ENCODE measurements at places on chromosomes 4 and X.

DNA sequence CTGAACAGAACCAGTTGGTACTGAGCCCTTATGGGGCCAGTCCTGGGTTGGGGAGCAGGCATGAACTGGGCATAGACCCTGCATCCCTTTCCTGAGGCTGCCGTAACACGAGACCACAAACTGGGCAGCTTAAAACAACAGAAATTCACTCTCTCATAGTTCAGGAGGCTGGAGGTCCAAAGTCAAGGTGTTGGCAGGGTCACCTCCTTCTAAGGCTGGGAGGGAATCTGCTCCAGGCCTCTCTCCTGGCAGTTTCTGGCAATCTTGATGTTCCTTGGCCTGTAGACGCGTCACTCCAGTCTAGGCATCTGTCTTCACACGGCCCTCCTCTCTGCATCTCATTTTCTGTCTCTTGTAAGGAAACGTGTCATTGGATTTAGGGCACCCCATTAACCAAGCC lies 19.8 kb upstream of the SORCS2 start:
- DNase-seq = no peak

- peak; percentile 50 for DNase-seq
Observed at GRCh38 chr4:4859325-4859798, at the start of gene MSX1. TSS of gene MSX1 (plus strand) at chr4:4859665. CDS start at chr4:4859900, 235 bp downstream.

GRCh38 chr4:61933527-61933926 lies 733.4 kb downstream of the ADGRL3 start:
- DNase-seq = no peak

DNA sequence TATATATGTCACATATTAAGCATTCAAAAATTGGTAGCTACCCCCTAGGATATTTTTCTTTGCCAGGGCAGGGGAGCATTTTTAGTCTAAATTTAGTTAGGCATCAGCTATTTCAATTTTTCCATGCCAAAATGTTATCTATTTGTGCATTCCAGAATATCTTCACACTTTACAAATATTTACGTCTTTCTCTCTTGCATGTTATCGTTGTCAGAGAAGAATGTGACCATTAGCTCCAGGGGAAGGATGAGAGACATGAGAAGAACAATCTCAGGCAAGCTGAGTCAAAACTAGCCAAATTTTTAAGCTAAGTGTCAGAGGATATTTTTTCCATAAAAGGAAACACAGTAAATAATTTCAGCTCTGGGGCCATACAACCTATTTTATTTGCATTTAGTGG lies 885.0 kb upstream of the EPHA5 start:
- DNase-seq = no peak

- DNase-seq = no peak
Observed at GRCh38 chr4:71691416-71692073, 92.3 kb downstream of the GC start.

DNA sequence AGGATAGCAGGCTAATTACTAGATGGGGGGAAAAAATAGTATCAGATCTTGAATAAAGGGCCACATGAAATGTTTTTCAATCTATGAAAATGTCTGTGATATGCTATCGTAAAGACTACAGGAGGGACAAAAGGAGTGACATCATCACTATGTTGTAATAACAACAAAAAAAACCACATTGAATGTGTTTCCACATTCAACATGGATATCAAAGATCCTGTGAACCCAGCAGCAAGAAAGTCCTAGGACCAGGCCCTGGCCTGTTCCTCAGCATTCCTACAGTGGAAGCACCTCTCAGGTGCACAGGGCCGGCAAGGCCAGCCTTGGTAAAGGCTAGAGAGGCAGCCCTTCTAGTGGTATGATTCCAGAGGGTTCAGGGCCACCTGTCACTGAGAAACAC lies 118.3 kb downstream of the RELL1 start:
- DNase-seq = no peak

- DNase-seq = no peak
Observed at GRCh38 chrX:81202456-81202819, 536 bp downstream of the SH3BGRL start.

GRCh38 chrX:39650768-39651347 lies 446.9 kb downstream of the BCOR start:
- no peak for DNase-seq

DNA sequence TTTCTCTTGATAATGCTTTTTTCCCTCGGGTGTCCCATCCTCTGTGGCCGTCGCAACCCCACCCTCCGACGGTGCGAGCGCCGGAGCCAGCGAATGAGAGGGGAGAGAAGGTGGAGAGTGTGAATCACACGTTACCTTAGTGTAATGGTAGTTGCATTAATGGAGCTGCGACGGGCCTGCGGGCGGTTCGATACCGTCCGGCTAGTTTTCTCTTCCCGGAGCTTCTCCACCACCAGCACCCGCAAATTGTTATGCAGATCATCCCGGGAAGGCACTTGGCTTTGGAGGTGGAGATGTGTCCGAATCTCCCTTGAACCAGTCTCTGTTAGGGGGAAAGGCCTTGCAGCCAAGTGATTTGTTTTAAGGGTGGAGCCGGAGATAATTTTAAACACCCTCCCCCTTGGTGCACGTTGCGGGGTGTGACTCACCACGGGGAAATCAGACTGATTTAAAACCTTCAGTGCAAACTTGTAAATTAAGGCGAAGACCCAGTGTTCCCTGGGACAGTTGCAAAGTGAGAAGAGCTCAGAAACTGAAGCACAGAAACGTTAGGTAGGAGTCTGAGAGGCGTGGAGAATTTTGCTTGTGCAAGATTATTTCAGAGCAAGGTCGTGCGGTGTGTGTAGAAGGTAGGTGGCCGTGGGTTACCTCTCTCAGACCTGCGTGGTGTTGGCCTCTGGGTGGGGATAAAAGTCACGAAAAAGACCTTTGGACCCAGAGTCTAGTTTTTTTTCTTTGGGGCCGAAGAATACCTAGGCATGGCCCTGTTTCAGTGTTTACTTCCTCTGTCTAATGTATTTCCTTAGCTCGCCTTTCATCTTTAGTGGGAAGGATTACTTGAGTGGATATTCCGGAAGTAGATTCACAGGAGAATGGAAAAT lies 1.3 kb downstream of the AFF1 start:
- peak; percentile 79 for DNase-seq

DNA sequence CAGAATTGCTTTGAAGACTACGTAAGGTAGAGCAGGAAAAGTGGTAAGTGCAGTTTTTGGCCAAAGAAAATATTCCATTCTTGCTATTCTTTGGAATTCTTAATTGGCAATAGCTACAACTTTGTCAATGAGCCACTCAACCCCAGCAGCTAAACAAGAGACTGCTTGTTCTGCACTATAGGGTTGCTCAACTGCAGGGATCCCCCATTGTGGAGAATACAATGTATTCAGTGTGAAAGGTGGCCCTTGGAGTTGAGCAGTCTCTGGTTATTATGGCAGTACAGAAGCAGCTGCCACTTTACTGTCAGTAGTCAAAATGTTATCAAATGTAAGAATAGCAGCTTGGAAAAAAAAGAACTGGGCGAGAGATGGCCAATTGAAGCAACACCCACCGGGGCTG lies 808.7 kb downstream of the CENPC start:
- no peak for DNase-seq

- no peak for DNase-seq
Observed at GRCh38 chrX:21799767-21800166, 39.6 kb upstream of the MBTPS2 start.

GRCh38 chr4:76568262-76568661 lies 133.2 kb downstream of the SHROOM3 start:
- no peak for DNase-seq

DNA sequence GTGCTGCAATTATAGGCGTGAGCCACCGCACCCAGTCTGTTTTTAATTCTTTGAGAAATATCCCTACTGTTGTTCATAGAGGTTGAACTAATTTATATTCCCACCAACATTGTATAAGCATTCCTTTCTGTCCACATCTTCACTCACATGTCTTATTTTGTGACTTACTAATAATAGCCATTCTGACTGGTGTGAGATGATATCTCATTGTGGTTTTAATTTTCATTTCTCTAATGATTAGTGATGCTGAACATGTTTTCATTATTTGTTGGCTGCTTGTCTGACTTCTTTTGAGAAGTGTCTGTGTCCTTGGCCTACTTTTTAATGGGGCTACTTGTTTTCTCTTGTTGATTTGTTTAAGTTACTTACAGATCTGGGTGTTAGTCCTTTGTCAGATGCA lies 310.9 kb upstream of the MAOA start:
- DNase-seq = no peak

- DNase-seq = no peak
Observed at GRCh38 chrX:123504630-123505270, 228.1 kb downstream of the THOC2 start.

GRCh38 chr4:8437281-8437680 lies 3.2 kb downstream of the ACOX3 start:
- no peak for DNase-seq

GRCh38 chr4:161248880-161249279 lies 914.9 kb downstream of the FSTL5 start:
- no peak for DNase-seq

DNA sequence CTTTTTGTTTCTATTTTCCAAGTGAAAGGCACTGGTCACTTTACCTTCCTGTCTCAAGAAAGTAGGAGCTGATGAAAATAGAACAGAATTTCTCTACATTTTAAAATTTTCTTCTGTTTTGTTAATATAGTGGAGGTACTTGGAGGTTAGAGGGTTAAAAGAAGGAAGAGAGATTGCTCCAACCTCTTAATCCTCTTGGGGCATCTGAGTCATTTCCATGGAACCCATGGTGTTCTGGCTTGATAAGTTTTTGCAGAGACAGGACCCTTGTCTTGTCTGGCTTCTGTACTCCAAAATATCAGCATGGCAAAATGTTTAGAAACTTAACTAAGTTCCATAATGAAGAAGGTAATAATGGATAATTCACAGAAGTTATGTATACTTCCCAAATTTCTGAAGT lies 727.2 kb downstream of the C4orf33 start:
- no peak for DNase-seq

DNA sequence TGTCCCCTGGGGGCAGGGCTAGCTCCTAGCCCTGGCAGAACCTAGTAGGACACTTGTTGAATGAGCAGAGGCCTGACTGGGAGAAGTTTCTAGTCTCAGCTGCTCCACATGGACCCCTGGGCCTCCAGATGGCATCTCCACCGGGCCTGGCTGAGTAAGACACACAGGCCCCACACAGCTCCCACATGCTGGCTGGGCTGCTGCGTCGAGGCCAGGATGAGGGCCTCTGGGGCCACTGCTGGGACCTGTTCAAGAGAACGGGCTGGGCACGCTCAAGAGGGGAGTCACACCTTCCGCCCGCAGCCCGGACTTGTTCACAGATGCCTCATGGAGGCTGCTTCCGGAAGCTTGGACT lies 4.2 kb upstream of the HGFAC start:
- DNase-seq = no peak

- DNase-seq = no peak
Observed at GRCh38 chr4:79287076-79287475, 38.8 kb downstream of the NAA11 start.

GRCh38 chrX:103536071-103536470 lies 16.8 kb upstream of the RAB40A start:
- no peak for DNase-seq

DNA sequence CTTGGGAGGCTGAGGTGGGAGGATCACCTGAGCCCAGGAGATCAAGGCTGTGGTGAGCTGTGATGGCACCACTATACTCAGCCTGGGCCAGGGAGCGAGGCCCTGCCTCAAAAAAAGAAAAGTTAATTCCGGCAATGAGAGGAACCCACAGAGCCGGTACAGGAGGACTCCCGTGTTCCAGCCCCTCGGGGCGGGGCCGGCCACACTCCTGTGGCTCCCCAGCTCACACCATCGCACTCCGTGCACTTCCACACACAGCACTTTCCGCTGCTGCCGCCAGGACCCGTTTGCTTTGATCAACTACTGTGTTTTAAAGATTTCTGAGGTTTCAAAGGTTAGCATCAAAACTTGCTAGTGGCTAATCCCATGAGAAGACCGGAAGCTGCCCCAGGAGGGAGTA lies 171.7 kb downstream of the AFAP1 start:
- DNase-seq = no peak

- no peak for DNase-seq
Observed at GRCh38 chrX:6708041-6708440, 173.1 kb upstream of the VCX3A start.

GRCh38 chr4:18319431-18319830 lies 297.9 kb upstream of the LCORL start:
- no peak for DNase-seq

DNA sequence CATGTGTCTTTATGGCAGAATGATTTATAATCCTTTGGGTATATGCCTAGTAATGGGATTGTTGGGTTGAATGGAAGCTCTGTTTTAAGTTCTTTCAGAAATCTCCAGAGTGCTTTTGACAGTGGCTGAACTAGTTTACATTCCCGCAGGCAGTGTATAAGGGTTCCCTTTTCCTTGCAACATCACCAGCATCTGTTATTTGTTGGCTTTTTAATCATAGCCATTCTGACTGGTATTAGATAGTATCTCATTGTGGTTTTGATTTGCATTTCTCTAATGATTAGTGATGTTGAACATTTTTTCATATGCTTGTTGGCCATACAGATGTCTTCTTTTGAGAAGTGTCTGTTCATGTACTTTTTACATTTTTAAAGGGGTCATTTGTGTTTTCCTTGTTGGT lies 129.8 kb downstream of the TBCK start:
- no peak for DNase-seq

- no peak for DNase-seq
Observed at GRCh38 chr4:92091335-92091734, 212.4 kb upstream of the GRID2 start.

- DNase-seq = no peak
Observed at GRCh38 chrX:140664939-140665338, 44.6 kb upstream of the LINC00632 start.

DNA sequence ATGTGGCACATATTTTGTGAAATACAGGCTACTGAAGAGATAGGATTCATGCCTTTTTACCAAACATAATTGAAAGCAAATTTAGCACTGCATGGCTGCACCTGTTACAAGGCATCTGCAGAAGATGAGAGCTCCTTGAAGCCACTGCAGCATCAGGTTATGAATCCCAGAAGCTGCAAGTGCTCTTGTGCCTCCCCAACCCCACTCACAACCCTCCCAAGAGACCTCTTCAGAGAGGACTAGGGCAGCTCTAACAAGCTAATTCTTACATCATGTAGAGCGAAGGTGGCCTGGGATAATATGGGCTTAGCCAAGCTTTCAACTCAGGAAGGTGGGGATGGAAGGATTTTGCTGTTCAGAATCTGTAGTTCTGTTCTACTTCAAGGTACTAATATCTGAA lies 27.2 kb downstream of the MFAP3L start:
- no peak for DNase-seq

DNA sequence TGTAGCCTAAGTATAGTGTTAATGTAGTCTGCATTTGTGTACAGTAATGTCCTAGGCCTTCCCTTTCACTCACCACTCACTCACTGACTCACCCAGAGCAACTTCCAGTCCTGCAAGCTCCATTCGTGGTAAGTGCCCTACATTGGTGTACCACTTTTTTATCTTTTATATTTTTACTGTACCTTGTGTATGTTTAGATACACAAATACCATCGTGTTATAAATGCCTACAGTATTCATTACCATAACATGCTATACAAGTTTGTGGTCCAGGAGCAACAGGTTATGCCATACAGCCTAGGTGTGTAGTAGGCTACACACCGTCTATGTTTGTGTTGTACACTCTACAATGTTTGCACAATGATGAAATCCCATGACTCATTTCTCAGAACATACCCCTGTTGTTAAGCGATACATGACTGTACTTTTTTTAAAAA lies 15.4 kb downstream of the TSPAN5 start:
- DNase-seq = no peak

All from stimulated activated CD4-positive, alpha-beta T cell treated with anti-CD3 and anti-CD28 coated beads, Interleukin-2, amount 100 ng/mL, for 24 hours (primary cell).